ENCODE measurements at places on chromosomes 11 and 22.

DNA sequence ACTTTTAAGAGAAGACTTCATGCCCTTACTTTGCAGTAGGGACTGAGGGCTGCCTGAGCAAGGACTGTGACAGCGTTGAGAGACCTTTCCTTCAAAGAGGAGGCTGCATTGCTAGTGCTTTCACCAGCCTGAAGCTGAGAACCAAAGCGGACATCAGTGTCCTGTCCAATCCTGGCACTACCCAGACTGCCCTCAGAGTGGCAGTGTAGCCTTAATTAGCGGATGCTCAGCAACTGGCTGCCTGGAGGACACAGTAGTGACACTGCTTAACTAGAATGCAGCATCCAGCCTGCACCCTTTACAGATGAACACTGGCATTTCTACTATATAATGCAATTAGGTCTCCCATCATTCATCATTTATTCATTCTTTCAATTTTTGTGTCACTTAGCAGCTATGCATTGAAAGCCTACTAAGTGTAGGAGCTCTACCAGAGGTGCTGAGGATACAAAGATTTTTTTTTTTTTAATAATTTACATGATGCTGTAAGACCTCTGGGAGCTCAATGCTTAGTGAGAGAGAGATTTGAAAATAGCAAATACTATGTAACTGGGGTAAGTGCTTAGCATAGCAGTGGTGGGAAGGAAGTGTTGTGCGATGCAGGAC is 36.9 kb upstream of the SLC36A4 start:
- peak; percentile 59 for DNase-seq

- no peak for DNase-seq
Observed at GRCh38 chr11:66934950-66935779, 23.0 kb downstream of the PC start.

- DNase-seq = no peak
Observed at GRCh38 chr11:129785383-129786111, 30.1 kb upstream of the TMEM45B start.

DNA sequence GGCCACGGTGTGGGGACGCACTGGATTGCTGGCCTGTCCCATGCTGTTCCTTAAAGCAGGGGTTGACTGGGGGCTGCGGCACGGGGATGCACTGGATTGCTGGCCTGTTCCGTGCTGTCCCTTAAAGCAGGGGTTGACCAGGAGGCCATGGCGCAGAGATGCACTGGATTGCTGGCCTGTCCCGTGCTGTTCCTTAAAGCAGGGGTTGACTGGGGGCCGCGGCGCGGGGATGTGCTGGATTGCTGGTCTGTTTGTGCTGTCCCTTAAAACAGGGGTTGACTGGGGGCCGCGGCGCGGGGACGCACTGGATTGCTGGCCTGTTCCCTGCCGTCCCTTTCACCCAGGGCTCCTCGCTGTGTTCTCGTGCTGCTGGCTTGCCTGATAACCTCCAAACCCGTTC is 383.4 kb downstream of the TBC1D22A start:
- DNase-seq = no peak

DNA sequence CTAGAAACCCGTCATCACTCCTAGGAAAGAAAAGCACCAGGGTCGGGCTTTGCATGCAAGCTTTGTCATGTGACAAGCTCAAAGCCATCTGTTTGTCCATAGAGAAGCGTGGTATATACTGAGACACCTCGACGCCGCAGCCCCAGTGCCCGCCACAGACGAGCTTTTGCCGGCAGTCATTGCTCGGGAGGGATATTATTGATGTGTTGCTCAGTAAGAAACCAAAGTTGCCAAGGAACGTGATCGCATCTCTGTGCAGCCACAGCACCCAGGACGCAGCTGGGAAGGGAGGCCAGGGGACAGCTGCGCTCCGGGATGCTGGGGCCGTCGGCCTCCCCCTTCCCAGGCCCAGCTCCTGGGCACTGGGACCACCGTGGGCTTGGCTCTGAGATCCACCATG is 89.5 kb upstream of the KCNQ1OT1 start:
- no peak for DNase-seq

- DNase-seq = no peak
Observed at GRCh38 chr11:75627906-75628668, 40.8 kb downstream of the MAP6 start.

GRCh38 chr22:19757140-19757984 is 3.2 kb upstream of the TBX1 start:
- no peak for DNase-seq

- DNase-seq = no peak
Observed at GRCh38 chr11:113554526-113554925, 79.3 kb upstream of the DRD2 start.

DNA sequence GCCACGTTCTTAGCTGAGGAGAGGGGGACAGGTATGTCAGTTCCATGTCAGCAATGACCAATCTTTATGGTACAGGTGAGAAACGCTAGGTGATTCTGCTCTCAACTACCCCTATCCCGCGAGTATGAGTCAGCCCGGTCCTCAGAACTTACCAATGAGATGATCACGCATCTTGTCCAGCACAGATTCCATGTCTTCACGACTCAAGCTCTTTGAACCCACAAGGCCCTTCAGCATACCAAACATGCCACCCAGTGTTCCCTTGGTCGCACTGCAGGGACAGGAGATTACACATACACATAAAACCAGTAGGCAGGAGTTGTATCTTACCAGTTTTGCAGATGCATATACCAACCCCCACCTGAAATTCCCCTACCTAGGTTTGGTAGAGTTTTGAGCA is 2.9 kb downstream of the SRPRA start:
- DNase-seq = no peak

DNA sequence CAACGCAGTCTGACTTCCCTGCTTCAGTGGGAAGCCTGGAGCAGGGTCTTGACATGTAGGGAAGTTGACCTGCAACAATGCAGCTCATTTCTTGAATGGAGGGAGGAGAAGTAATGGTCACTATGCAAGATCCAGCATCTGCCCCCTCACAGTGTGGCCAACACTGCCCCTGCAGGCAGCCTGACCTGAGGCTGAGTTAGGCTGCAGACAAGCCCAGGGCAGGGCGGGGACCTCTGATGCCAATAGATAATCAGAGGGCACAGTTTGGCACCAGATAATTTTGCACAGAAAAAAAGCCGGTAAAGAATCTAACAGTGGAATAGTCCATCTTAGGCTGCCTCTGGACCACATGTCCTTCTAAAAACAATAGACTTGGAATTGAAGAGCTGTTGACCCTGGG is 182.3 kb downstream of the DSCAML1 start:
- DNase-seq = no peak

DNA sequence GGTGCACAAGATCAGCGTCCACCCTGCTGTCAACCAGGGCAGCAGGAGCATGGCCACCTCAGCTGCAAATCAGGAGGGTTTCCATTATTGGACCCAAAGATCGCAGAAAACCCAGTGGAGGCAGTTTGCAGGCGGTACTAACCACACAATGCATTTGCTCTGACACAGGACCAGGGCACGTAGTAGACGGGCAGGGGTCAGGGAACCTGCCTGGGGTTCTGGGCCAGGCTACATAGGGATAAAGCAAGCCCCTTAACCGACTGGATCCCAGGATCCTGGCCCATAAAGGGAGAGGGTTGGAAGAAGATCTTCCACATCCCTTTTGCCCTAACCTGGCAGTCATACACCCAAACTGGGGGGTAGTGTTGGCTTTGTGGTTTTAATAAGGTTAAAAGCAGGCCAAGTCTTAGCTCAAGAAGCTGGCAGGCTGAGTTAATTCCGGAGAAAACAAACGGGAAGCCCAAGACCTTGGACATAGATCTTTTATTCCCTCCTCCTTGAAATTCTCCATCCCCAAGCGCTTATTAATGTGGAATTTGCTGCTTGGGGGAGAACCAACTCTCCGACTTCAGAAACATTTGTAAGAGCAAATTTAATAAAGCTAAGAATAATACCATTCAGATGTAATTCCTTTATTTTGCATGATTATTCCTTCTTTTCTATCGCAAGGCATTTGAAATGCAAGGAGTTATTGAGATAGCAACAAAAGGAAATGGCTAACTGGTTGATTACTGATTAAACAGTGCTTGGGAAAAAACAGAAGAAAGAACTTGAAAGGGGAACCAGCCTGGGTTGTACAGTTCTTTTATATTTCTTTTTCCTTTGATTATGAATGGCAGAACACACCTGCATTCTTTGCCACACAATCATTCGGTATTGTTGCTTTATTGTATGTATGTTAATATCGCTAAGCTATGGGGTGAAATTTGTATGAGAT is 6.3 kb upstream of the ARHGAP8 start:
- no peak for DNase-seq

DNA sequence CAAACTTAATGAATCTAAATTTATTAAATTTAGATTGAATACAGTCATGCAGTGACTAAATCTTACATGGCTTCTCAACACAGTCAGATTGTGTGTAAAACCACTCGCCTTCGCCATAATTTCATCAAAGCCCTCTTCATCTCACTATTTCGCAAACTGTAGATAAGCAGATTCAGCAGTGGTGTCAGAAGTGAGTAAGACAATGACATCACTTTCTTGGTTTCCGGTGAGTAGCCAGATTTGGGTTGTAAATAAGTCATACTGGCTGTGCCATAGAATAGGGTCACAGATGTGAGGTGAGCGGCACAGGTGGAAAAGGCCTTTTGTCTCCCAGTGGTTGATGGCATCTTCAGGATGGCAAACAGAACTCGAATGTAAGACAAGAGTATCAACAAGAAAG is 3.4 kb downstream of the OR10A6 start:
- no peak for DNase-seq

DNA sequence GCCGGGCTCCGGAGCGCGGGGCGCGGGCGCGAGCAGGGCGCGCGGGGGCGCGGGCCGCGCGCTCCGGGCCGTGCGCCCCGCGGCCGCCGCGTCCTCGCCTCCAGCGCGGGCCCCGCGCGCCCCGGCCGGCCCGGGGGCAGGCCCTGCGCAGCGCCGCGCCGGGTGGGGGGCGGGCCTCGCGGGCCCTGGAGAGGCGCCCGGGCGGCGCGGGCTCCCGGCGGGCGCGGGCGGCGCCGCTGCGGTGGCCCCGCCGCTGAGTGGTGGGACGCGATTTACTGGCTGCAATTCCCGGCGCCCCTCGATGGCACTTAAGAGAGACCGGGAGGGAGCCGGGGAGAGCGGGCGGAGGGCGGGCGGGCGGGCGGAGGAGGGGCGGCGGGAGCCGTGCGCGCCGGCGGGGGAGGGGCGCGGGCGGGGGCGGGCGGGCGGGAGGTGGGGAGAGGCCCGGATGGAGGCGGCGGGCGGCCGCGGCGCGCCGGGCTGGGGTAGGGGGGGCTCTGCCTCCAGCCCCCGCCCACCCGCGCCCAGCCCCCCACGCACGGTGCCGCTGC is 73.2 kb upstream of the TCF20 start:
- no peak for DNase-seq

GRCh38 chr11:100525635-100526034 is 161.5 kb upstream of the ARHGAP42 start:
- no peak for DNase-seq

- no peak for DNase-seq
Observed at GRCh38 chr22:19656541-19657251, 57.6 kb upstream of the SEPTIN5 start.

DNA sequence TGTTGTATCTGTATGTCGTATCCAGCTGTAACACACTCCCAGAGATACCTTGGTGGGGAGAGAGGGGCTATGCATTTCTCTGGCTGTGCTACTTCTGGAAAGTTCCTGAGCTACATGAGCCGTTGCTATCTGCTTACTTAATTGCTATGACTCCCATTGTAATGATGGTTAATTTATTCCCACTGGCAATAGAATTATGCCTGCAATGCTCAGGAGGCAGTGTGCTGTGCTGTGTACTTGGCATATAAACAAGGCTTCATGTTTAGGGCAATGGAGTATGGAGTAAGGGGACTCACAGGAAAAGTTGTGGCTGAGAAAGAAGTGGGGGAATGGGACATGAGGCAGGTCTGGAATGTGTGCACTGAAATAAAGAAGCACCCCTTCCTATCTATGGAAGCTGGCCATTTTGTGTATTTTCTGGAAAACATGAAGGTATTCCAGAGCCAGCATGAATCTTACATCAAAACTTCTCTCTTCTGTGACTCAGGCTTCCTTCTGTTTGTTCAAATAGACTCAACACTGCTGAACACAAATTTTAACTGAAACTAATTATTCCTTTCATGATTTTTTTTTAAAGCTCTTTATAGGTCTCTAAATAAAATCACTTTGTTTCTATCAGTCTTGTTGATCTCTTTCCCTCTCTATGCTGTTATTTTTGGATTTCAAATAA is 40.6 kb downstream of the CD44 start:
- no peak for DNase-seq

DNA sequence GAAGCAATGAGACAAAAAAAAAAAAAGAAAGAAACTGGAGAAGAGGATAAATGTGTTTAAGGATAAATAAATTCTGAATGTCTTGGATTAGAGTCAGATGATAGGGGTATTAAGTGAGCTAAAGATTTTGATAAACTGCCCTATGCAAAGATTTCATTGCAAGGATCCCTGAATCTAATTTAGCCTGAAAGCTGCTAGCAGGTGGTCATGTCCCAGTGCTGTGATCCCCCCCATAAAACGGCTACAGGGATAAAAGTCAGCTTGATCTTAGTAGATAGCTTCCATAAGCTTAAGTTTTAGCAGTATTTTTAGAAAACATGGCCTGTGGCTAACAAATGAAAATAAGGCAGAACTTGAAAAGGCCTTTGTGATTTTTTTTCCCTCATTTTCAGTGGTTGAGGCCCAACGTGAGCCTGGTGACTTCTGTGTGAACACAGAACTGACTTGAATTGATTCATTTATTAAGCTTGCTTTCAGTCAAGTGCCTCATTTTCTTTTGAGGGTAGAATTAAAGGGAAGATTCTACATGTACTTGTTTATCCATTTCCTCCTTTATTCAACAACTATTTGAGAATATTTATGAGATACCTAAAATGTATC is 44.5 kb downstream of the CD44 start:
- DNase-seq = no peak

GRCh38 chr11:66118847-66119246 is 48.8 kb downstream of the PACS1 start:
- no peak for DNase-seq

DNA sequence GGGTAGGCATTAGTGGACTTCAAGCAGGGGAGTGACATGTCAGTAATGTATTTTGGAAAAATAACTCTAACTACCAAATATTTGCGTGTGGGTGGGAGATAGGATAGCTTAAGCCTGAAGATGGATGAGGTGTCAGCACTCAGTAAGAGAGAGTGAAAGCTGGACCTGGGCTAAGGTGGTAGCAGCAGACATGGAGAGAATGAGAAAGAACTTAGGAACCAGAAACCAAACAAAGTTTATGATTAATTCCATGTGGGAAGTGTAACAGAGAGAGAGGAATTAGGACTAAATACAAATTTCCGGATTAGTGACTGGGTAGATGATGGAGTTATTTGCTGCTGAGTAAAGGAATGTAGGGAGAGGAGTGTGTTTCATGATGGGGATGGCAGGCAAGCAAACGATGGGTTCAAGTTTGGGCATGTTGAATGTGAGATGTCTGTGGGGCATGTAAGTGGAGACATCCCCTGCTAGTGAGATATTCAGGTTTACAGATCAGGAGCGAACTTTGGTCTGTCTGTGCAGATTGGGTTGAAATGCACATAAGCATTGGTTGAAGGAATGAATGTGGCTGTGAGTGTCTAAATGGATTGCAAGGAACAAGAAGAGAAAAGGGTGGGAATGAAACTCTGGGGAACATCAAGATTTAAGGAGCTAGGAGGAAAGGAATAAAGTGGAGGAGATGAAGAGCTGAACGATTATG is 185.6 kb upstream of the MTMR2 start:
- no peak for DNase-seq

GRCh38 chr11:1302041-1302460 is 7.4 kb downstream of the TOLLIP start:
- DNase-seq = no peak

GRCh38 chr11:104529213-104529612 is 365.3 kb upstream of the PDGFD start:
- no peak for DNase-seq
